ENCODE measurements at places on chromosomes 7 and 10.

GRCh38 chr10:3972460-3973301 is 187.7 kb upstream of the KLF6 start:
- DNase-seq = no peak

GRCh38 chr10:86111902-86112545 is 254.6 kb downstream of the GRID1 start:
- DNase-seq = no peak

- DNase-seq = no peak
These were observed 509.2 kb downstream of the TCERG1L start for GRCh38 chr10:130802301-130802700.

DNA sequence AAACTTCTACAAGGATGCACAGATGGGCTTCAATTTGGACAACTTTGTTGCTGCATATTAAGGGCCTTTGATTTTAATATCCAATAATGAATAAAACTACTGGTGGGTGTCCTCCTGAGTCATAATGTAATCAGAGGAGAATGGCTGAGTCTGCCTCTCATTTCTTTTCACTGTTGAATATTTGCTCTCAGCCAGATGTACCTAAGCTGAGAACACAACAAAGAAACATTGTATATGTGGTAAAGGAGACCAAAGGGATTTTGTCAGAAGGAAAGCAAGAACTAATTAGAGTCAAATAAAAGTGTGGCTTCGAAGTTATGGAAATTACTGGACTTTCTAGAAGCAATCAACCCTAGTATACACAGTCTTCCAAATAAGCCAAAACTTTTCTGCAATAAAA is 131.0 kb upstream of the BET1 start:
- DNase-seq = no peak

GRCh38 chr10:53646525-53646924 is 873.9 kb upstream of the MBL2 start:
- DNase-seq = peak; percentile 2

GRCh38 chr10:113326160-113327111 is 226.4 kb upstream of the HABP2 start:
- peak; percentile 91 for DNase-seq

Measured in fibroblast of skin of abdomen (primary cell).